Activated CD4-positive, alpha-beta memory T cell treated with anti-CD3 and anti-CD28 coated beads, Interleukin-2, amount 10 ng/mL, durations not matched to agents 7 days and 5 days (primary cell): ENCODE measurements at places on chromosomes 7 and 10.
A peak's percentile ranks its signal among the peaks of the same experiment; 100 is the strongest.

DNA sequence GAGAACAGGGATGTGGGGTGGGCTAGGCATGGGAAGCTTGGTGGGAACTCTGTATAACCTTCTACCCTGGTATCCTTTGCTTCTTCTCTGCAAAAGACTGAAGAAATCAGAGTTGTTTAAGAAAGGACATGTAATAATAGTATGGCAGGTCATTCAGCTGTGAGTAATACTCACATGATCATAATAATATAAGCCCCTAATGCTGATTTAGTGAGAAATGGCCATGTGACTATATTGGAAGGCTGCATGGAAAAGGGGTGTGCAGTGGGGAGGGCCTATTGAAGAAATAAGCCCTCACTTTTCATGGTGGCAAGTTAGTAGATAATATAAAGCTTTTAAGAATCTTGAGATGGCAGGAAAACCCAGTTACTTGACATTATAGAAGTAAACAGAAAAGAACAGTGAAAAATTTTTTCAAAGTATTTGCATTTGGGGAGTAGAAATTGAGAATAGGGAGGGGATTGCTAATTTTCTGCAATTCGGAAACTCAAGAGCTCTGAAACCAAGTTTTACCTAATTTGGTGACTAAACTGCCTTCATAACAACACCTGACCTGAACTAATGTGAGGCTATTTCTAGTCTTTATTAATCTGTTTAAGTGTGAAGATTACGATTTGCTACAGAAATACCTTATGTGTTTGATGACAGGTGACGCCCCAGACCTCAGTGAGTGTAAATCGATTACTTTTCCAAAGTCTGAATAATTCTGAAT, 44.4 kb downstream of the ATXN7L1 start:
- no peak overlapping the region for H3K27ac ChIP-seq
- H3K4me3 ChIP-seq = no peak overlapping the region
- H3K36me3 ChIP-seq = no peaks in the 10 kb centered on the region
- no peaks in the 10 kb centered on the region for H3K4me1 ChIP-seq
- peaks cover 9% of the 10 kb centered on the region for H3K27me3 ChIP-seq
- DNase-seq = no peak

DNA sequence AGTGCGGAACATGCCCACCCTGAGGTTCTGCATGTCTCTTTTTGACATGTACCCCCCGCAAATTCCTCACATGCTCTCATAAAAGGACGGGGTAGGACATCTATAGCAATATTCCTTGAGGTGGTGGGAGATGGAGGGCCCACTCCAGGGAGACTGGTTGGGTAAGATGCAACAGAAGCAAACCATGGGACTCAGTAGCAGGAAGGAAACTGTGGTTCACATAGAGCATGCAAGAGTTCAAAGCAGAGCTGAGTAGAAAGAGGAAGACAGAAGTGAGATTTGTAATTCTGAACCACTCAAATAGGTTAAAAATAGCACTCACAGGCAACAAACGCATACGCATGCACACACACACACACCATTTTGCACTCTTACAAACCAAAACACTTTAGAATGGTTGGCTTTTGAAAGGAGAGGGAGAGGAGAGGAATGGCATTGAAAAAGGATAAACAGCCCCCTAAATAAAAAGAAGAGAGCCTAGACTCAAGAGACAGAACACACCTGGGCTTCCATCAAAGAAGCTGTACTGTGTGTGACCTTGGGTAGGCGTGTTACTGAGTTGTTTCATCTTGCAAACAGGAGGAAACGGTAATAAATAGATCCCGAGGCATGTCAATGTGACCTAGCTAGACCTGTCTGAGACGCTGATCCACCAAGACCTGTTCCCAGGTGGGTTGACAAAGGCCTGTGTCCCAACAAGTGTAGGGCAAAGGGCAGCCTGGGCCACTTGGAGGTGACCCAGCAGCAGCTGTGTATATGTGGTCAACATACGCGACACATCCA, 77.6 kb upstream of the LRRC4 start:
- peaks cover 6% of the 10 kb centered on the region for H3K27me3 ChIP-seq
- H3K36me3 ChIP-seq = no peaks in the 10 kb centered on the region
- peaks cover 42% of the 10 kb centered on the region for H3K4me1 ChIP-seq
- peak overlapping the region; percentile 46 for H3K4me3 ChIP-seq

- H3K36me3 ChIP-seq = peaks cover 76% of the 10 kb centered on the region
- H3K27me3 ChIP-seq = no peaks in the 10 kb centered on the region
- no peak for DNase-seq
- H3K27ac ChIP-seq = peak overlapping the region; percentile 96
- H3K4me3 ChIP-seq = no peak overlapping the region
These were observed 187.8 kb downstream of the FAM107B start for GRCh38 chr10:14586901-14587300.

DNA sequence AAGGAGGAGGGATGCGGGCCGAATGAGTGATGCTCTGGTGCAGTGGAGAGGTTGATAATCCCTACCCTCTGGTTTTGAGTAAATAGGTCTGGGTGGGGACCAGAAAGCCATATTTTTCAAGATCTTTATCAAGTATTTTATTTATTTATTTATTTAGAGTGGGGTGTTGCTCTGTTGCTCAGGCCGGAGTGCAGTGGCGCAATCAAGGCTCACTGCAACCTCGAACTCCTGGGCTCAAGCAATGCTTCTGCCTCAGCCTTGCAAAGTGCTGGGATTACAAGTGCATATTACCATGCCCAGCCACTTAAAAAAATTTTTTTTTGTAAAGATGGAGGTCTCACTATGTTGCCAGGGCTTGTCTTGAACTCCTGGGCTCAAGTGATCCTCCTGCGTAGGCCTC, 21.6 kb downstream of the SVIL start:
- no peaks in the 10 kb centered on the region for H3K4me1 ChIP-seq
- peaks cover 9% of the 10 kb centered on the region for H3K36me3 ChIP-seq
- DNase-seq = no peak
- no peaks in the 10 kb centered on the region for H3K27me3 ChIP-seq

DNA sequence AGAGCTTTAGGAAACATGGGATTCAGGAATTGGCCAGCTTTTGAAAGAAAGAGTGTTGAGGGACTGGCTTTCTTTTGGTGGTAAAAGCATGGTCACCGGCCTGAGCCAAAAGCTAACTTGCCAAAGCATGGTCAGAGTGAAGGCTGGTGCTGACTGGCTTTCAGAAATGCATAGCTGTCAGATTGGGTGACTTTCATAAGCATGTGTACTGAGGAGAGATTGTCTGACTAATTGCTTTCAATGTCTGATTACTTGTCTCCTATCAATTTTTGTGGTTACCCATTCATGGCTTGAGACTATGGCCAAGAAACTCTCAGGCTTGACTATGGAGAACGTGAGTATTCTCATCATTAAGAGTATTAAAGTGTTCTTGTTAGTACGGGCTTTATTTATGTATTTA, 28.2 kb downstream of the ZNF25 start:
- no peak overlapping the region for H3K27ac ChIP-seq
- H3K27me3 ChIP-seq = no peaks in the 10 kb centered on the region
- H3K4me3 ChIP-seq = no peak overlapping the region
- DNase-seq = no peak
